ENCODE measurements at places on chromosomes 6 and 20.

DNA sequence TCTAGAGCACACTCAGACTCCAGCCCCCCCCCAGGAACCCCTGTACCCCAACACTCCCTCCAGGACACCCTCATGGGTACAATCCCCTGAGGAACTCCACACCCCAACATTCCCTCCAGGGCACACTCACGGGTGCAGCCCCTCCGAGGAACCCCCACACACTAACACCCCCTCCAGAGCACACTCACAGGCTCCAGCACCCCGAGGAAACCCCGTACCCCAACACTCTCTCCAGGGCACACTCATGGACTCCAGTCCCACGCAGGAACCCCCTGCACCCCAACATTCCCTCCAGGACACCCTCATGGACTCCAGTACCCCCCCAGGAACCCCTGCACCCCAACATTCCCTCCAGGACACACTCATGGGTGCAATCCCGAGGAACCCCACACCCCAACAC lies 31.6 kb downstream of the LAMA5 start:
- DNase-seq = no peak

DNA sequence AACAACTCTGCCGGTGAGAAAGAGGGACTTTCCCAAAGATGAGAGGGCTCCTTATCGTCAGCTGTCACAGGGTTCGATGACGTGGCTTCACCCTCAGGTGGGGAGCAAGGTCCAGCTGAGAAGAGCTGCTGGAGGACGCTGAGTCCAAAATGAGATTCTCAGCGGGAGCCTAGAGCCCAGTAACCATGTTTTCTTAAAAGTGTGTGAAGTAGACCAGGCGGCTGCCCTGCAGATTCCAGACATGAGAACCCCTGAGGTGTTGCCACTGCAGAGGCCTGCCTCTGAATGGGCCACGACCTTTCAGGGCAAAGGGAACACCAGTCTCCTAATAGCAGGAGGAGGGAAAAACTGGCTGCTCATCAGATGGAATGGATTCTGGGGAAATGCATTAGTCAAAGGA lies 375.1 kb downstream of the BTBD9 start:
- no peak for DNase-seq

DNA sequence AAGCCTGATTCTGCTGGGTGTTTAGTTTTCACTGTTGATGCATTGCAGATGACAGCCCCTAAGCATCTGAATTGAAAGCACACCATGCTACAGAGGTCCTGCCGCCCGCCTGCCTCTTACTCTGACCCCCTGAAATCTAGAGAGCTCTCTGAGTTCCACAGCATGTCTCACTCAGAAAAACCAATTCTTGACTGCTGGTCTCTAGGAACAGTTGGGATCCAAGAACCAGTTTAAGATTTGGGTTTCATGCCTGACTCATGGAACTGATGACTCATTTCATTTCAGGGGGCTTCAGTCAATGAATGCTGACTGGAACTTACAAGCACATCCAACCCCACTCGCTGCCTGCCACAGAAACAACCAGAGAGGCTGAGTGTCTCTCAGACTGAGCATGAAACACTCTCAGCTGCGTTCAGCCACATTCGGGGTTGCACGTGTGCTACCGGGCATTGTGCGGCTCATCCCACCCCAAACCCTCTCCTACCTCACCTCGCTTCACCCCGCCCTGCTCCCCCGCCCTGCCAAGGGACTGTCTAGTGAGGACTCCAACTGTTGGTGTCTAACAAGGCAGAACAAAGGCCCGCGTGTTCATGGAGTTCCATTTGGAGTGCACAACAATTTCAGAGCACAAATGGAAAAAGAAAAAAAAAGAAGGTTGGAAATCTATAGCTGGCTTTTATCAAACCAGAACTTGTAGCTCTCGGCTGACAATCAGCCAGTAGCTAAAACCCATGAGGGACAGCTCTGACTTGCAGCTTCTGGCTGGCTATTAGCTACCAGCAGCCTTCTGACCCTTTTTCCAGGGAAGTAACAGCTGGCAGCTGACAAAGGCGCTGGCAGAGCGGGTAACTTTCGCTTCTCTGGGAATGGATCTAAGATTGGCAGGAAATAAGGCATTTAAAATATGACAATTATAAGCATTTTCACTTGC lies 20.0 kb upstream of the TRAF3IP2 start:
- DNase-seq = no peak

DNA sequence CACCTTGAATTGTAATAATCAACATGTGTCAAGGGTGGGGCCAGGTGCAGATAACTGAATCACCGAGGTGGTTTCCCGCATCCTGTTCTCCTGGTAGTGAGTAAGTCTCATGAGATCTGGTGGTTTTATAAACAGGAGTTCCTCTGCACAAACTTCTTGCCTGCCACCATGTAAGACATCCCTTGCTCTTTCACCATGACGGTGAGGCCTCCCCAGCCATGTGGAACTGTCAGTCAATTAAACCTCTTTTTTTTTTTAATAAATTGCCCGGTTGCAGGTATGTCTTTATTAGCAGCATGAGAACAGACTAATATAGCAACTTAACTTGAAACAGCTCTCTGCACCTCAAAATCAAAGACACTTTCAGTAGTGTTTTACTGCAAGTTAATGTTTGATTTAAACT lies 121.6 kb downstream of the OGFRL1 start:
- no peak for DNase-seq

DNA sequence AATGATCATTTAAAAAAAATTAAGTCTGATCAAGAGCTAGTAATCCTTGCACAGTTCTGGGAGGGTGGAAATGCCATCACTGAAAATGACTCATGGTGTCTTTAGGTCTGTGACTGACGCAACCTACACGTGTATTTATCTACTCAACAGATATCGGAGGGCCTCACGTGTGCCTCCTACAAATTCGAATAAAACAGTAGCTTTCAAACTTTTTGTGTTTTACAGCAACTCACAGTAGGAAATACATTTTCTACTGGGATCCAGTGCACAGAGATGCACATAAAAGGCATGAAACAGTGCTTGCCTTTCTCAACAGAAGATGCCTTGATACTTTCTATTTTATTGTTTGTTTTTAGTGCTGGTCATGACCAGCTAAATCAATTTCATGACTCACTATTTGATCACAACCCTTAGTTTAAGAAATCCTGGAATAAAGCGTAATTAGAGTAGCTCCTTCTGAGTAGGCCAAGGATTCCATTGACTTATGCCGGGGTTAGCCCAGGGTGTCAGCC lies 210.0 kb upstream of the SNX9 start:
- no peak for DNase-seq

- no peak for DNase-seq
Measured at GRCh38 chr20:11144114-11144950, 470.5 kb upstream of the JAG1 start.

- no peak for DNase-seq
Measured at GRCh38 chr6:145866456-145867396, 52.1 kb upstream of the FBXO30 start.

- DNase-seq = no peak
Measured at GRCh38 chr6:70396163-70396562, 17.1 kb upstream of the FAM135A start.

DNA sequence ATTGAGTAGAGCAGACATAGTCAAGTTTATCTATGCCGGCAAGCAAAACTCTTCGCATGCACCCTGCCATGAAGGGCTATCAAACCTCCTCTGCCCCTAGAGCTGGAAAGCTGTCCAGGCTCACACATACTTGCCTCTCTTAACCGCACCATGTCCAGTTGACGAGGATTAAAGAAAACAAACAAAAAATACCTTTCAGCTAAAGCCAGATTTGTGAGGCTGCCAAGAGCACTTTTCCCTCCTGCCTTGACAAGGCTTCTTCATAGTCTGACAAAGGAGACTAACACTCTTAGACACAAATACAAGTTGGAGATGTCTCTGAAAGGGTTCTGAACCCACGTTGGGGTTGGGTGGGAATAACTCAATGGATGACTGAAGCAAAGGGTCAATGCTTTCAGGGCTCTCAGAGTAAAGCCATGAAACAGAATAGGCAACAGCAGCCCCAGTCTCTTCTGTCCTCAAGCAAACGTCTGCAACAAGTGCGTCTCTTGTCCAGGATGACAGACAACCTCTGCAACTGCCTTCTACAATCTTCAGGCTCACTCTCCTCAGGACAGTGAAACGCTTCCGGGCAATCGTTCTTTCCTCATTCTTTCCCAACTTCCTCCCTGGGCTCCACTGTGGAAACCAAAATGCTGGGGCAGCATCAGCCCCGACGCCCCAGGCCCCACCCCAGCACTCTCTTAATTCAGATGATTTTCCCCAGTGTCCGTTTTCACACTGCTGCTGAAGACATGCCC lies 57.8 kb downstream of the AGPAT4 start:
- DNase-seq = no peak

- no peak for DNase-seq
Measured at GRCh38 chr20:17014217-17014616, 212.6 kb upstream of the PCSK2 start.

DNA sequence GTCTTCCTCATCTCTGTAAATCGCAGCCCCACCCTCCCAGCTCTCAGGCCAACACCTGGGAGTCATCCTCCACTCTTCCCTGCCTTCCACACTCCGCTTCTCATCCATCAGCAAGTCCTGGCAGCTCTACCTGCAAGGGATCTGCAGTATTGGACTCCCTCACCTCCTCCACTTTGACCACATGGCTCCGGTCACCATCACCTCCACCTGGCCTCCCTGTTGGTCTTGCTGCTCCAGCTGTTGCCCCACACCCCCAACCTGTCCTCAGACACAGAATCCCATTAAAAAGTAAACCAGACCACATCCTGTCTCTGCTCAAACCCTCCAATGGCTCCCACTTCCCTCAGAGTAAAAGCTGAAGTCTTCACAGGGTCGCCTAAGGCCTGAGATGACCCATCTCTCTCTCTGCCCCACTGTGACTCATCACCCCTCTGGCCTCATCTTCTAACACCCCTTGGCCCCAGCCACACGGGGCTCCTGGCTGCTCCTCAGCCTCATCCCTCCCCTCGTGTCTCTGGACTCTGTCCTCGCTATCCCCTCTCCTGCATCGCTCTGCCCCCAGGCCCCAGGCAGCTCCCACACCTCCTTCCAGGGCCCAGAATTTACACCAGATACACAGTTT lies 185.1 kb upstream of the SULF2 start:
- DNase-seq = no peak

- DNase-seq = no peak
Measured at GRCh38 chr6:151001387-151002056, 136.0 kb downstream of the MTHFD1L start.

DNA sequence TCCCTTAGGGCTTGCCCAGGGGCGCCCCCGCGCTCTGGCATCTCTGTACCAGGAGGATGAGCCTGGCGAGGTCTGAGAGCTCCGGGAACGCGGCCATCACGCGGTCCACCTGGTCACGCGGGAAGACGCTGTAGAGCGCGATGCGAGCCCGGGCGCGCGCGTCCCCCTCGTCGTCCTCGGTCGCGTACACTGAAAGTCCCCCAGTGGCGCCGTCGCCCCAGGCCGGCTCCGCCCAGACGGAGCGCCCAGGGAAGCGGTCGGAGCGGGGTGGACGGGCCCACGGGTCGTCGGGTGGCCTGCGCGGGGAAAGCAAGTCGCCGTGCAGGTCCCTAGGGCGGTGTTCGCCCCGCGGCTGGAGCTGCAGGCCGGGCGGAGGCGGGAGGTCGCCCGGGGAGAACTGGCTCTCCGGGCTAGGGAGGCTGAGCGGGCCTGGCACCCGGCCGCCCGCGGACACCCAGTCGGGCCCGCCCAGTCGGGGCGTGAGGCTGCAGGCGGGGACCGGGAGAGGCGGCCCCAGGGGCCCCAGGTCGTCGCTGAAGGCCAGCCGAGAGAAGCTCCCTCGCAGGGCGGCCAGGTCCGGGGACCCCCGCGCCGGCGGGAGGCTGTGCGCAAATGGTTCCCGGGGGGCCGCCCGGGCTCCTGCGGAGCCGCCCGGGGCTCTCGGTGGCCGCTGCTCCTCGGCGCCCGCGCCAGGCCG lies 34.0 kb downstream of the ZC3H12D start:
- DNase-seq = peak; percentile 62

- DNase-seq = no peak
Measured at GRCh38 chr20:20143165-20143564, 90.8 kb downstream of the CFAP61 start.

DNA sequence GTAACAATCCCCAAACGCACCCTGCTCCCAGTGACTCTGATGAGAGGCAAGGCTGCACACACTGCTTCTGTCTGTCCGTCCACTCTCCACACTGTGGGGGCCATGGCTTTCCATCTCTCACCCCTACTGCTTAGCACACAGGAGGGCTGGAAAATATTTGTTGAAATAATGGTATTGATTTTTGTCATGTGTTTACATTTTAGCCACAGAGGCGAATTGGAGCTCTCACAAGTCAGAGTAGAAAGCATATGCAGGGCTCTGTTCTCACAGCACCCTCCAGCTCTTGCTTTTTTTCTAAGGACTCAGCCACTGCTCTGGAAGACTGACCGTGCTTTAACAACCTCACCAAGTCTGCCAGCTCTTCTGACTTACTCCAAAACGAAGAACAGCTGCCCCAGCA lies 273.8 kb downstream of the GMDS start:
- no peak for DNase-seq

DNA sequence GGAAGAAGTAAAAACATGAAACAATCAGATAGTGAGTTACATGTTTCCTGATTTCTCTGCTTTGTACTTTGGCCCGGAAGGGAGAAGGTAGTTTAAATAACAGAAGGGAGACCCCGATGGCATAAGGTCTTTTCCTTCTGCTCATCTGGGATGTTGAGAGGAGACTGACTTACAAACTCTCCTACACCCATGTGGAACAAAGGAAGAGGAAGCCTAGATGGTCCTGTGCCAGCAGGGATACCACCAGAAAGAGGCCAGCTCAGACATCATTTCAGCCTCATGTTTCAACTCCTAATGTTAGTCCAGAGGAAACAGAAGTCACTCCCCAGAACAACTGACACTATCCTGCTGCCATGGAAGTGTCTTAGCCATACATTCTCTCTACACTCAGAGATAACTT lies 250.7 kb upstream of the NOX3 start:
- DNase-seq = no peak

All from activated effector memory CD4-positive, alpha-beta T cell treated with anti-CD3 and anti-CD28 coated beads, Interleukin-2, amount 50 U/mL, for 16 hours (primary cell).